ENCODE measurements at places on chromosomes 2 and 18.

- no peak for DNase-seq
These were observed 153.7 kb downstream of the TGIF1 start for GRCh38 chr18:3603421-3604234.

GRCh38 chr2:140998017-140998416, 1132.8 kb downstream of the LRP1B start:
- no peak for DNase-seq

DNA sequence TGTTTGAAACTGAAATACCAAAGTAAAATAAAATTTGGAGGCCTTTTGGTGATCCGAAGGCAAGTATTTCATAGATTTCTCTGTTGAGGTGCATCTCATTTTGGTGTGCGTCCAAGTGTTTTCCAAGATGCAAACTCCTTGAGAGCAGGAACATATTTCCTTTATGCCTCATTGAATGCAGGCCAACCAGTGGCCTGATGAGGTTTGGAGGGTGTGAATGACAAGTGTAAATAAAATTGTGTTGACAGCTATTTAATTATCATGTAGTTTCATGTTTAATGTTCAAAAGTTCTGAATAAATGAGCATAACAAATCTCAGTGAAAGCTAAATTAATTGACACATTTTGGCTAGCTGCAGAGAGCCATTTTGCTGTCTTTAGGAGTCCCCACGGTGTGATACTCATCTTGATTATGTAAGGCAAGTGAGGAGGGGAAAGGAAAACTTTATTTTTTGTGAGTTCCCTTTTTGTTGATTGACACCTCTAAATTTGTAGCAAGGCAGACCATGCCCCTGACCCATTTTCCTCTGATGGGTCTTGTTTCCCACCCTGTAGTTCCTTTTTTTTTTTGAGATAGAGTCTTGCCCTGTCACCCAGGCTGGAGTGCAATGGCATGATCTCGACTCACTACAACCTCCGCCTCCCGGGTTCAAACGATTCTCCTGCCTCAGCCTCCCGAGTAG, 6.3 kb upstream of the LTBP1 start:
- DNase-seq = no peak

GRCh38 chr2:169104848-169105247, 35.5 kb downstream of the DHRS9 start:
- DNase-seq = no peak

GRCh38 chr2:64212346-64212745, 68.1 kb upstream of the PELI1 start:
- no peak for DNase-seq

Data from left lobe of liver (tissue), 2 donors.